NCI-H226 (cell line): ENCODE measurements at places on chromosomes 4 and X.

DNA sequence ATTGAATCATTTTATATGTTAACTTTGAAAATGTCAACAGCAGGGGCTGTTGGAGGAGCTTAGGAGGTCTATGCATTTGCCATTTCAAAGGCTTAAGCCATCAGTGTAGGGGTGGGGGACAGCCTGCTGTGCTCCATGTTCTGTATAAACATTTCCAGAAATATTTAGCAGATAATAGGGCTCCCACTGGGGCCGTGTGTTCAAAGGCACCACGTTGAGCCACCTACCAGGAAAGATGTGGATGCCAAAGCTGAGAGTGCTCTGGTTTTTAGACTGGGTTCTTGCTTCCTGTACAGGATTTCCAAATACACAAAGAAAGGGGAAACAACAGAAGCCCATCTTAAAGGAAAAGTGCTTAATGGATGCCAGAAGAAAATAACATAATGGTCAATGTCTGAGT is 219.5 kb downstream of the CENPC start:
- DNase-seq: no peak

- DNase-seq: no peak
Measured at GRCh38 chrX:119917877-119918276, 22.2 kb downstream of the AKAP14 start.

- no peak for DNase-seq
Measured at GRCh38 chr4:68591204-68591603, 15.1 kb upstream of the UGT2B17 start.

DNA sequence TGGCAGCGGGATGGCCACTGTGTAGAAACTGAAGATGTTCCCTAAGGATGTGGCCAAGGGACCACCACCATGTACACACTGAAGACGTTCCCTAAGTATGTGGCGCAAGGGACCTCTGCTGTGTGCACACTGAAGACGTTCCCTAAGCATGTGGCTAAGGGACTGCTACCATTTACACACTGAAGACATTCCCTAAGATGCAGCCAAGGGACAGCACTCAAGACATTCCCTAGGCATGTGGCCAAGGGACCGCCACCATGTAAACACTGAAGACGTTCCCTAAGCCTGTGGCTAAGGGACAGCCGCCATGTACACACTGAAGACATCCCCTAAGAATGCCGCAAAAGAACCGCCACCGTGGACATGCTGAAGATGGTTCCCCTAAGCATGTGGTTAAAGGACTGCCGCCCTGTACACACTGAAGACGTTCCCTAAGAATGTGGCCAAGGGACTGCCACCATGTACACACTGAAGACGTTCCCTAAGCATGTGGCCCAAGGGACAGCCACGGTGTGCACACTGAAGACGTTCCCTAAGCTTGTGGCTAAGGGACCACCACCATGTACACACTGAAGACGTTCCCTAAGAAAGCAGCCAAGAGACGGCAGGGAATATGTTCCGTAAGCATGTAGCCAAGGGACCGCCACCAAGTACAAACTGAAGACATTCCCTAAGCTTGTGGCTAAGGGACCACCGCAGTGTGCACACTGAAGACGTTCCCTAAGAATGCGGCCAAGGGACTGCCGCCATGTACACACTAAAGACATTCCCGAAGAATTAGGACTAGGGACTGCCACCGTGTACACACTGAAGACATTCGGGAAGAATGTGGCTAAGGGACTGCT is 43.3 kb downstream of the DHRSX start:
- DNase-seq: no peak

- DNase-seq: no peak
Measured at GRCh38 chrX:72247206-72247942, 8.5 kb upstream of the ERCC6L start.

GRCh38 chrX:16702700-16703599 is 9.5 kb downstream of the CTPS2 start:
- no peak for DNase-seq

DNA sequence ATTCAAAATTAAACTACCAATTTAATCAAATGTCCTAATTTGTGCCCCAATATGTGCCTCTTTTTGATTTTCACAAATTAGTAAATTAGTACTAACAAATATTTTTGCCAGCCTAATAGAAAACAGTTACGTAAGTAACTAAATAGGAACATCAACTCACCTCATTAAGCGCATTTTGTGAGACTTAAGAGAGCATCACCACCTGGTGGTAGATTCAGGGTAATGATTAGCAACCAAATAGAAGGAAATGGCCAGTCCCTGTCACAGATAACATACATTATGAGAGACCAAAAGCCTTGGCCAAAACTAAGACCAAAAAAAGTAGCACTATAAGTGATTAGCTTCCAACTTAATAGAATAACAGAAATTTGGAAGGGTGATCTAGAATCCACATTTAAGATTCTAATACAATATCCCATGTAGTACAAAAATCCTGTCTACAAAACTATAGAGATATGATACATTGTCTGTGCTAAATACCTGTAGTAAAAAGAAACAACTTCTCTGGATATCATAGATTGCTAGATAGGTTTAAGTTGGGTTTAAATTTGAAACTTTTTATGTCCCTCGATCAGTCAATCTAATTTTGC is 46.7 kb downstream of the C4orf46 start:
- peak; percentile 28 for DNase-seq

DNA sequence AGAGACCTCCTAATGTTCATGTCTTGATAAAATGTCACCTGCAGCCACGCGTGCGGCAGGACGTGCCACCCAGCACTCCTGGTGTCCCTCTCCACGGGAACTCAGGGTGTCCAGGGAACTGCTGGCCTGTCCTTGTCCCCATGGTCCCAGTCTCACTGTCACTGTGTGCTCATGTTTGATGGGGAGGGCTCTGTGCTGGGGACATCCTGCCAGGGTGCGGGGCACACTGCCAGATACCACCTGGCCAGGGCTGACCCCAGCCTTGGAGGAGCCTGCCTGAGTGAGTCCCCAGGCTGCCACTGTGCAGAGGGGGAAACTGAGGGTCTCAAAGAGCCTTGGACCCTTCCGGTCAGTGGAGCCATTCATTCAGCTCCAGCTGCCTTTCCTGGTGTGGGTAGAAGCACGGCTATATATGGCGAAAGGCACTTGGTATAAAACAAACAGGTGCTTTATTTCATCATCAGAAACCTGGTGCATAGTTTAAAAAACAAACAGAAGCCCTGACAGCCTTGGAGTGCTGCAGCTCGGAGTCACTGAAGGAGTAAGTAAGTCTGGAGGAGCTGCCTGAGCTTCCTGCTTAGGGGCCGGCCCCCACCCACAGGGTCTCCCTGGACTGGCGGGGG is 33.0 kb downstream of the NOP14 start:
- no peak for DNase-seq

DNA sequence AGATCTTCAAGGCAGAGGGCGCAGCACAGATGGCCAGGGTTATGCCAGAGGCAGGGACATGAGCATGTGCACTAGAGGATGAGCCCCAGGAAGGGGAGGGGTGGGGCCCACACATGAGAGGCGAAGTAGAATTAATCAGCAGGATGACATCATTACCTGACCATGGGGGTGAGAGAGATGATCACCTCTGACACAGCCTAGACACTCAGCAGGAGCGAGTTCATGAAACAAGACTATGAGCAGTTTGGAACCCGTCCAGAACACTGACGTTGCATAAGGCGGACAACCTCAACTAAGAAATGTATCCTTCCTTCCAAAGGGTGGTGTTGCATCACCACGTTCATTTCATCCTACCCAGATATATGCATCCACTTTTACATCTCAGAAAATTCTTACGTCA is 446.7 kb upstream of the TENM3 start:
- peak; percentile 93 for DNase-seq

GRCh38 chr4:3688018-3688998 is 77.9 kb upstream of the ADRA2C start:
- no peak for DNase-seq

DNA sequence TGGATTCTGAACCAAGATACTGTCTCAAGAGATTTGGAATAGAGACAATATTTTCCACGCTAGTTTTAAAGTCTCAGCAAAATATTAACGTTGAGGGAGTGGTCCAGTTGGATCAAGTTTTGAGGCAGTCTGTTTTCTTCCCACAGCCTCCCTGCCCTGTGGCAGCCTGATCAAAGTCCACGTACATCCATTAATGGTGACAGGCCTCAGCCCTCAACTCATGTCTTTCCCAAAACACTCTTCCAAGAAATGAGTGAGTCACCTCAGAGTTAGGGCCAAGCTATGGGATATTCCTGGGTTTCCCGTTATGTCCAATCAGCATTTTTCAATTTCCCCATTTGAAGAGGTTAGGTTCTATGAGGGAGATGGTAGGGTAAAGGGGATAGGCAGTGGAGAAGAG is 28.5 kb downstream of the EGFL6 start:
- DNase-seq: no peak

- DNase-seq: peak; percentile 57
Measured at GRCh38 chr4:47839259-47839658, 1.4 kb upstream of the CORIN start.

- DNase-seq: no peak
Measured at GRCh38 chrX:154380153-154380552, 1.1 kb downstream of the EMD start.

GRCh38 chr4:125084608-125085007 is 230.1 kb upstream of the FAT4 start:
- no peak for DNase-seq

DNA sequence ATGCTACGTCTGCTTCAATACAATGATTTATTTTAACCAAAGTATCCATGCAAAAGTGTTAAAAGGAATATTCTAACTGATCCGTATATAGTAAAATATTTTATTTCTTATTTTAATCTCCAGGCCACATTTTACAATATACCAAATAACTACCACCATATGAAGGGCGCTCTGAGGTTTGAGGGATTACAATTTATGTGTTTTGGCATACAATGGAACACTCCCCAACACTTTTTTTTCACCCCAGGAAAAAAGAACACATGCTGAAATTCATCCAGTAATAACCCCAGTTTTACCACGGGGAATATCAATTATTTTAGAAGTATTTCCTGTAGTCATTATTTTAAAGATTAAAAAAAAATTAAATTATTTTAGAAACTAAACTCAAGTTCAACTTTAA is 65.4 kb downstream of the APBB2 start:
- DNase-seq: no peak

DNA sequence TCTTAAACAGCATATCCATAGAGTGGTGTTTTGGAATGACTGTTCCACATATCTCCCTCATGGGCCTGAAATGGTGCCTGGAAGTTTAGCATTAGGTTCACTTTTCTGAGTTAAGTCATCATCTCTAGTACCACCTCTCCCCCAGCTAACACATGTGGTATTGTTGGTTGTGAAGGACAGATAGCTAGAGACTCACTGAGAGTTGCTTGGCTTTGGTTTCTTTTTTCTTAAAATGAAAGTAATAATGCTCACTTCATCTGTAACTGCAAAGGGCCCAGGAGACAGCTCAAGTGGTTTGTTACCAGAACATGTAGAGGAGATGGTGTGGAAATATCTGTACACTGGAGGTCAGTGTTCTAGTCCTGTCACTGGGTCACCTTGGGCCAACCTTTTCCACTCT is 90.9 kb downstream of the EFNB1 start:
- no peak for DNase-seq

- no peak for DNase-seq
Measured at GRCh38 chr4:155405059-155405458, 28.3 kb upstream of the MAP9 start.

- no peak for DNase-seq
Measured at GRCh38 chrX:11450354-11450753, 157.1 kb downstream of the AMELX start.

GRCh38 chr4:152106781-152107321 is 346.0 kb upstream of the GATB start:
- peak; percentile 34 for DNase-seq

- no peak for DNase-seq
Measured at GRCh38 chr4:174212061-174212460, 71.4 kb downstream of the FBXO8 start.

- no peak for DNase-seq
Measured at GRCh38 chr4:116058129-116058528, 944.7 kb upstream of the NDST4 start.

GRCh38 chrX:56728752-56729151 is 291 bp upstream of the NBDY start:
- DNase-seq: peak; percentile 9

DNA sequence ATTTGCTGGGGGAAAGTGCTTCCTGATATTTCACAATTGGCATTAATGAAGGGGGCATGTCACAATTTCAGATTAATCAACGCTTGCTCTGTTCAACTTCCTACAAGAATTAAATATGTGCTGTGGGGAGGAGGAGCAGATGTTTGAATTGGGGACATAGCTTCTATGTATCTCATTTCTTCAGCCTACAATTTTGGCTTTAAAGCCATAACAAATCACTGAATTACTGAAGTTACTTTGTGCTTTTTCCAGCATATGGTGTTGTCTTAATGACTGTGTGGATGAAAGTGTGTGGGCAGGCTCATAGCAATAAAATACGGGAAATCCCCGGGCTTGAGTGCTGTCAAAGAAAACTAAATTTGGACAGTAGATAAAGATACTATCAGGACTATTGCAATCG is 813 bp downstream of the TLR7 start:
- DNase-seq: no peak

- DNase-seq: no peak
Measured at GRCh38 chrX:30881797-30882196, 7.3 kb downstream of the TAB3 start.

- DNase-seq: peak; percentile 81
Measured at GRCh38 chr4:2848449-2848848, 4.8 kb downstream of the ADD1 start.

- no peak for DNase-seq
Measured at GRCh38 chr4:15784959-15785634, 7.0 kb downstream of the CD38 start.

DNA sequence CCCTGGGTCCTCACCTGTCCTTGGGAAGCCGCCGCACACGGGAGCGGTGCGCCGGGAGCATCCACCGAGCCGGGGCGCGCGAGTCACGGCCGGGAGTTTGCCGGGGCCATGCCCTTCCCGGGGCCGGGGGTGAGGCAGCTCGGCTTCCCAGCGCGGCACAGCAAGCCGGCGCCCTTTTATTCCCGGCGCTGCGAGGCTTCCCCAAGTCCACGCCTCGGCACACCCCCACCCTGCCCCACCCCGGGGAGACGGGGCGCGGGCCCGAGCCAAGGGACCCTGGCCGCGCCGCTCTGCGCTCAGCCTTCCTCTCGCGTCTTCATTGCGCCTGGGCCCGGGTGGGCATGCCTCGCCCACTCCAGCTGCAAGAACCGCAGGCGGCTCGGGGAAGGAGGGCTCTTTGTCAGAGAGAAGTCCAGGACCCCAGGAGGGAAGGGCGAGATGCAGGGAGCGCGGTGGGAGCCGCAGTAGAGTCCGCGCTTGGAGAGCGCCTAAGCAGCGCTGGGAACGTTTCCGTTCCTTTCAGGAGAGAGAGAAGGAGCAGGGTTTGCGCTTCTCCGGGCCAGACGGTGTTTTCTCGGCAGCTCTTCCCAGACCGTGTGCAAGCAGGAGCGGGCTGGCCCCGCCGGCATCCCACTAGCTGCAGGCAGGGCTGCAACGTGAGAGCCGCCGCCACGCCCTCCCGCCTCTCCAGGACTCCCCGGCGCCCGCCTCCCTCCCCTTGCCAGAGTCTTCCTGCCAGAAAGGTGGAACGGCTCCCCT is at the start of gene MXRA5:
TSS of gene MXRA5 (minus strand) at position 152 of the 759 bp plus-strand sequence. CDS start 2,819 bp downstream, outside the sequence.
- no peak for DNase-seq

DNA sequence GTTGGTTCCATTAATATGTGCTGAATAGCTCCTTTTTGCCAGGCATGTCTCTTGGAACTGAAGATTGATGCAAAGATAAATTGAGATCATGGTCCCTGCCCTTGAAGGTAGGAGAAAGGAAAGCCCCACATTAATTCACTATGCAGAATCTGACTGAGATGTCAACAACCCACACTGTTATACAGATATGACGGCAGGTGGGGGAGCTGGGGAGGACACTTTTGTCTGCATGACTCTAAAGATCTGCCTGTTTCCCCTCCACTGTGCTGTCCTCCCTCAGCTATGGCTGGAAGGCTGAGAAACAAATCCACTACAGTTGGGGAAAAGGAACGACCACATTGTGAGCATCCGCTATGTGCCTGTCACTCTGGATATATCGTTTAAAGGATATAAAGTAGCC is 36.3 kb upstream of the IGFBP7 start:
- DNase-seq: no peak
